ENCODE measurements at places on chromosomes 12 and 14.

GRCh38 chr12:97306147-97306546 lies 156.5 kb upstream of the RMST start:
- no peak for DNase-seq

- no peak for DNase-seq
These were observed 21.5 kb downstream of the JAG2 start for GRCh38 chr14:105146976-105147635.

DNA sequence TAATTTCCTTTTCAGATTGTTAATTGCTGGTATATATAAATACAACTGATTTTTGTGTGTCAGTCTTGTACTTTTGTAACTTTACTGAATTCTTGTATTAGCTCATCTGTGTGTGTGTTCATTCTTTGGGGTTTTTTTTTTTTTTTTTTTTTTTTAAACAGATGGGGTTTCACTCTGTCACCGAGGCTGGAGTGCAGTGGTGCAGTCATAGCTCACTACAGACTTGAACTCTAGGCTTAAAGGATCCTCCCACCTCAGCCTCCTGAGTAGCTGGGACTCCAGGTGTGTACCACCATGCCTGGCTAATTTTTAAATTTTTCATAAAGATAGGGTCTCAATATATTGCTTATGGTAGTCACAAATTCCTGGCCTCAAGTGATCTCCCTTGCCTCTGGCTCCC lies 68.0 kb downstream of the WNK1 start:
- DNase-seq: no peak

DNA sequence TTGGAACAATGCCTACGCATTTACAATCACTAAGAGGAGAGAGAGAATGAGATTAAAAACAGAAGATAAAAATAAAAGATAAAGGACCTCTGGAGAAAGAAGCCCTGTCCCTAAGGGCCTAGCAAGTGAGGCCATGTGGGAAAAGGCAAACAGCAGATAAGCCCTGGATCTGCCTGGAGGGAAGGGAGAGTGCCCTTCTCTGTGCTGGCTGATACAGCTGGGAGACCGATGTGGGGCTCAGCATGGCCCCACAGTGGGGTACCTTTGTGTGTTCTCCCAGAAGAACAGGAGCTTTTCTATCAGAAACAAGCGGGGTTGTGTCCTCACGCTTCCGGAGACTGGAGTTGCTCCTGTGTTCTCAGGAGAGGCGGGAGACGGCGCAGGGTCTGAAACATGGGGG lies 59.9 kb downstream of the TMCC3 start:
- DNase-seq: no peak

GRCh38 chr14:95106971-95107370 lies 50.4 kb downstream of the DICER1 start:
- DNase-seq: no peak

GRCh38 chr14:51534610-51535011 lies 117.1 kb upstream of the FRMD6 start:
- DNase-seq: no peak

DNA sequence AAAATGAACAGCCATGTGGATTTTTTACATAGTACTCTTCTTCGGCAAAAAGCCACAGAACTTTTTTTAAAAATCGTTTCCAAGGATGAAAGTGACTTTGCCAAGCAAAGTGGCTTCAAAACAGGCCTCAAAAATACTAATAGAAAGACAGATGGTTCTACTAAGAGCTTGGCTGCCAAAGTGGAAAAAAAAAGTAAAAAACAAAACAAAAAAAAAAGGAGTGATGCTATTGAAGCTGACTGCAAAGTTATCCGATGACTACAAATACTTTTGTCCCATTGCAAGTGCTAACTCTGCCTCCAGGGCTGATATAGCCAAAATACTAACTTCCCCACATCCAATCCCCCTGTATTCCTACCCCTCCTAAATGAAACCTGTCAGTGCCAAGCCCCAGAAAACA lies 277.6 kb downstream of the SOX5 start:
- DNase-seq: no peak

- DNase-seq: no peak
These were observed 143.7 kb downstream of the AKAP6 start for GRCh38 chr14:32472512-32473463.

DNA sequence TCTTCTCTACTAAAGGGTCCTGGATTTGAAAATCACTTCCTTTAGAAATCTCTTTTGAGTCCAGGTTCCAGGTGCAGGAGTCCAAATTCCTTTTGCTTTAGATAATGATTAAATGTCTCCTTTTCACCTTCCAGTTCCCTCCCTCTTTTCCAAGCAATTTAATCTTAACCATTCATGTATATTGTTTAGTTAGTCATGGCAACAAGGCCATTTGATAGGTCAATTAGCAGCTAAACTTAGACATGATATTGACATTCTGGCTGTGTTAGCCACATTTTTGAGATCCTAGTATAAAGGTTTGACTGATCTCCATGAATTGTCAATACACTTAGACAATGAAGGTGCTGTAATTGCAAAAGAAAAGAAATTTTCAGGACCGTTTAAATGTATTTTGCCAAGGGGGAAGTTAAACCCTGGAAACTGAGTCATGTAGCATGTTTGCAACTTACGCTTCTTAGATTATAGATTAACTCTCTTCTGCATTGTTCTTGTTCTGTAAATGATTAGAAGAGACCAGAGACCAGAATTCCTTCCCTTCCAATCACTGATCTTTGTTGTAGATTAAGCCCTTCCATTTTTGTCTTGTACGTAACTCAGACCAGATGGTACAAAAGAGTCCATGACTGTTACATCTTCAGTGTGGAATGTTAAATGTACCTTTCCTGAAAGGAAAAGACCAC lies 12.4 kb upstream of the C12orf75 start:
- DNase-seq: no peak

DNA sequence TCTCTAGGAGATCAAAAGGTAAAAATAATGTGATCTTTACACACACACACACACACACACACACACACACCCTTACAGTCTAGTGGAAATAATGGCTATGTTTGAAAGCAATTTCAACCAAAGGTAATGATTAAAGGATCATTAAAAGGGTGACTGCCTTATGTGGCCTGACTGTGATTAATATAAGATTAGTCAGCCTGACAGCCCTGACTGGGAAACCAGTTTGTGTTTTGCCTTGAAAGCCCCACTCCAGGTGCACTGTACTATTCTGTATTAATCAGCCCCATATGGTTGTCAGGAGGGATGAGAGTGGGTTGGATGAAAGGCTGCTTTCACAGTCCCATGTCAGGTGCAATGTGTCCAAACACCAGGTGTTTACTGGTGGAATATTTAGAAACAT lies 10.5 kb downstream of the RASSF9 start:
- DNase-seq: no peak

DNA sequence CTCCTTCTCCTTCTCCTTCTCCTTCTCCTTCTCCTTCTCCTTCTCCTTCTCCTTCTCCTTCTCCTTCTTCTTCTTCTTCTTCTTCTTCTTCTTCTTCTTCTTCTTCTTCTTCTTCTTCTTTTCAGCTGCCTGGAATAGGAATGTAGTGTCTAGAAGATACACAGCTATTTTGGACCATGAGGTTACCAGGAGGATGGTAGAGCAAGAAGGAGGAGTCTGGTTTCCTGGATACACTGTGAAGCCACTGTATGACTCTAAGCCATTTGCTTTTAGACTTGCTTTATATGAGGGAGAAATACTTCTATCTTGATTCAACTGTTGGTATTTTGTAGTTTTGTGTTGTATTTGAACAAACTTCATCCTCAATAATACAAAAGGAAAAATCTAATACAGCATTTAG lies 3.0 kb upstream of the MYBPC1 start:
- no peak for DNase-seq

DNA sequence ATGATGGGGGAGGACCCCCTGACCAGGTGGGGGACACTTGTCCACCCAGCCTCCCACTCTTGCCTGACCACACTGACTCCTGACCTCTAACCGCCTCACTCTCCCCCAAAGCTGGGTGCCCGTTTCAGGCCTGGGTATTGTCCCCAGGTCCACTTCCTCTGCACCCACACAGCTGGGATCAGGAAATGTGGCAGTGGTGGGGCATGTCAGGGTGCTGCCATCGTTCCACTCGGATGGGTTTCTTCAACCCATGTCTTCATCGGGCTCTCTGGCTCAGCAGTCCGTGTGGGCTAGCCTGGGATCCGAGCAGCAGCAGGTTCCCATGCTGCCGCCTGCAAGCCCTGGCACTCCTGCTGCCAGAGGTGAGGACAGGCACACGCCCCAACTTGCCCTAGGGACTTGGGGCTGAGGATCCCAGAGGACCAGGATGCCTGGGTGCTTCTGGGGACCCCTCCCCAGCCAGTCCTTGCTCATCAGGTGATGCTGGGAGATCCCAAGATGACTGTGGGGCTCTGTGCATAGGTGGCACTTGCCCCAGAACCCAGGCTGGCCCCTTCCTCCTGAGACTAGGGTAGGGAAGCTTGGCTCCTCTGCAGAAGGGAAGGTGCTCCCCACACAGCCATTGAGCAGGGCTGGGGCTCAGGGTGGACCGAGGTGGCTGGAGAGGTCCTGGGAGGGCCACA lies 2.9 kb upstream of the CLBA1 start:
- DNase-seq: no peak

- no peak for DNase-seq
These were observed 154.2 kb downstream of the DYRK2 start for GRCh38 chr12:67802731-67803130.

- no peak for DNase-seq
These were observed 13.1 kb downstream of the KRT85 start for GRCh38 chr12:52354200-52354599.

GRCh38 chr14:92609955-92610354 lies 96.4 kb downstream of the RIN3 start:
- DNase-seq: no peak

- no peak for DNase-seq
These were observed 186.8 kb upstream of the TMTC1 start for GRCh38 chr12:29970501-29970900.

DNA sequence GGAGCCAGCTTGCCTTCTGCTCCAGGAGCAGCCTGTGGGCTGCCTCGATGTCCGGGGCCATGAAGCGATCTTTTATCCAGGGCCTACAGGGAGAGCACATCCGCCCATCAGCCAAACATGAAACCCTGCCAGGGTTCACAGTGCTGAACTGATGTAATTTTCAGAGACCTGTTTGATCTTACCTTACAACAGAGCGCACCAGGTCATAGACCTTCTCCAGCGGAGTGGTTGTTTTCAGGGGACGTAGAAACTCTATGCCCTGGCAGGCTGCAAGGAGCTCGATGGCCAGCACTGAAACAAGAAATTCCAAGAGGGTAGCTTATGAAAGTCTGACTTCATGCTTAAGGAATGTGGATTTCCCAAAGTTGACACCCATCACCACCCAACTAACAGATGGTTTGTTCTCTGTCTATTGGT lies 19.7 kb downstream of the HAL start:
- no peak for DNase-seq

- no peak for DNase-seq
These were observed 1.0 kb downstream of the CMTM5 start for GRCh38 chr14:23377573-23378563.

DNA sequence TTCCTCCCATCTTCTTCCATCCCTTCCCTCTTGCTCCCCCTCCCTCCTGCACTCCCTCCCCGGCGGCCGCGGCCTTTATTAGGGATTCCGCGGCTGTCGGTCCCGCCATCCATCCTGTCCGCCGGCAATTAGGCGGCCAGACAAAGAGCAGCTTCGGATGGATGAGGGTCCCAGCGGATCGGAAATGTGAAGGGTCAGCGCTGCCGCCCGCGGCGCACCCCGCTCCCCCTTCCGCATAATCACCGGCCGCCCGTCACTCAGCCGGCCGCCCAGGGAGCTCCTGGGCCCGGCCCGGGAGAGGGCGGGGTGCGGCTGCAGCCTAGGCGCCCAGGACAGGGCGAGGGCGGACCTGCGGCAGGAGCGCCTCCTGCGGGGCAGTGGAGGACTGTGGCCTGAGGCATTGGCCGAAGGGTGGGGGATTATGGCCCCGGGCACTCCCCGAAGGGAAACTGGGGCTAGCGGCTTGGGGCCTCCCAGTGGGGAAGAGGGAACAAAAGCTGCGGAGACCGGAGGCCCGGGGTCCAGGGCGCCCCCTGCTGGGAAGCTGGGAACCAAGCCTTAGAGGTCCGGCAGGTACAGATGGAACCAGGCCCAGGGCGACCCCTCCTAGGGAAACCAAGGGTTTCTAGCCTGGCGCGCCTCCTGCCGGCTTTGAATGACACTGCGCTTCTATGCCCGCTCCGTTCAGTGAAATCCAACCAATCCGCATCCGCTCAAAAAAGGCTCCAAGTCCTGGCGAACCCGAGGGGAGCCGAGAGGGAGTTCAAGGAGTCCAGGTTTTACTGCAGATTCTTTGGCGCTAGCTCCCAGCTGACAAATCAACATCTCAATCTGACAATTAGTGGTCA lies 4.4 kb upstream of the DNAJC22 start:
- peak; percentile 23 for DNase-seq

DNA sequence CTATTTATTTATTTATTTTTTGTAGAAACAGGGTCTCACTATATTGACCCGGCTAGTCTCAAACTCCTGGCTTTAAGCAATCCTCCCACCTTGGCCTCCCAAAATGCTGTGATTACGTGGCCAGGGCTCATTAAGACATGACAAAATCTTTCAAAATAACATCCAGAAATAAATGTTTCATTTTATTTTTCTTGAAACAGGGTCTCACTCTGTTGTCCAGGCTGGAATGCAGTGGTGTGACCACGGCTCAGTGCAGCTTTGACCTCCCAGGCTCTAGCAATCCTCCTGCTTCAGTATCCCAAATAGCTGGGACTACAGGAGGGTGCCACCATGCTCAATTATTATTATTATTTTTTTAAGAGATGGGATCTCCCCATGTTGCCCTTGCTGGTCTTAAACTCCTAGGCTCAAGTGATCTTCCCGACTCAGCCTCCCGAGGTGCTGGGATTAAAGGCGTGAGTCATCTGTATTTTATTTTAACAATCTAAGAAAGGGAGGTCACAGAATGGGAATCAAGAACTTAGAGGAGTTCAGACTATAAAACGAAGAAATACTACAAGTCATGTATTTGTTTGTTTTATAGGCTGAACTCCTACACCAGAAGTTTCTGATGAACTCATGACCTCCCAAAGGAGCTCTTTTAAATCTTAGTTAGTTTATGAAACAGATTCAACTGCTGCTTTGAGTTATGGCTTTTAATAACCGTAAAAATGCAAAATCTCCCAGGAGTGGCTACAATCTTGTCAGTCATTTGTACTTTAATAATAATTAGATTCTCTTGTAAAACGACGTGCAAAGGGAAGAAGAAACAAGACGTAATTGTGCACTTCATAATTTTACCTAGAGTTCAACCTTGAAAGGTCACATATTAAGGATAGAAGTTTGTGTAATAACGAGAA lies 2.1 kb upstream of the TMEM263 start:
- DNase-seq: no peak

- no peak for DNase-seq
These were observed 30.7 kb downstream of the P2RX4 start for GRCh38 chr12:121240484-121241101.

DNA sequence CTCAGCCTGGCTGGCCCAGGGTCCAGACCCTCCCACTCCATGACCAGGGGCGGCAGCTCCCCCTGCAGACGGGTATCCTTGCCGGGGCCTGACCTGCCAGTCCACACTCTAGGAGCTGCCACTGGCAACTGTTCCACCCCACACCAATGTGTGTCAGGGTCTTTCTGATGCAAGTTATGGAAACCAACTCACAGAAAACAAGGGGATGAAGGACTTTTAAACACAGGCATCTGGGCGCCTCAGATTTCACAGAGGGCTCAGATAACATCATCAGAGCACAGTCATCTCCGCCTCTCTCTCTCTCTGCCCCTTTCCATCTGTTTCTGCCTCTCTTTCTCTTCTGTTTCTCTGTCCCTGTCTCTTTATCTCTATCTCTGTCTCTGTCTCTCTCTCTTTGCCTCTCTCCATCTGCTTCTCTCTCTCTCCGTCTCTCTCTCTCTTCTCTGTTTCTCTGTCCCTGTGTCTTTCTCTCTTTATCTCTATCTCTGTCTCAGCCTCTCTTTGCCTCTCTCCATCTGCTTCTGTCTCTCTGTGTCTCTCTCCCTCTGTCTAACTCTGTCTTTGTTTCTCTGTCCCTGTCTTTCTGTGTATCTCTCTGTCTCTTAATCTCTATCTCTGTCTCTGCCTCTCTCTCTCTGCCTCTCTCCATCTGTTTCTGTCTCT lies 67.4 kb upstream of the FBRSL1 start:
- no peak for DNase-seq

All from NK-92 treated with Interleukin-12 subunit alpha and Interleukin-12 subunit beta, amount 100 ng/mL, for 24 hours (cell line).